Lung (tissue), 17 donors: ENCODE measurements at places on chromosomes 12 and 14.
A peak's percentile ranks its signal among the peaks of the same experiment; 100 is the strongest.

GRCh38 chr12:108090932-108091678 lies 38.0 kb upstream of the WSCD2 start:
- DNase-seq = no peak

DNA sequence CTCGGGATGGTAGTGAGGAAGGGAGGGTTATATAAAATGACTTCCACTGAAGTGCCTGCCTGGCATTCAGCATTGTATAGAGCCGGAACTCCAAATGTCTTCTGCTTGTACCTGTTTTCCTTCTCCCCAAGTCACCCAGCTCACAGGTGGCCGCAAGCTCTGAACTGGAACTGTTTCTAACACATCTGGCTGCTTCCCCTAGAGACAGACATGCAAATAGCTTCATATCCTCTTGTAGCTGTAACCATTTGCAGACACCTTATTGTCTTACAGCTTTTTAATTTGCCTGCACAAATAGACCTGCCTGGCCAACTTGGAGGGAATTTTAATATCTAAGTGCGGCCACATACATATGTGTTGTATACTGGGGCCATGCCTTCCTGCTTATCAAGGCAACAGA lies 126.0 kb downstream of the CHST11 start:
- DNase-seq = no peak

GRCh38 chr12:121010860-121011259 lies 5.4 kb downstream of the C12orf43 start:
- DNase-seq = no peak

GRCh38 chr14:104082807-104083206 lies 2.7 kb upstream of the ASPG start:
- peak; percentile 12 for DNase-seq

- peak; percentile 69 for DNase-seq
These were observed 11.0 kb upstream of the GSG1 start for GRCh38 chr12:13114251-13115052.

- DNase-seq = no peak
These were observed 1.9 kb downstream of the GPHN start for GRCh38 chr14:66509874-66510273.

GRCh38 chr12:110310763-110311162 lies 29.7 kb downstream of the ATP2A2 start:
- DNase-seq = no peak
